ENCODE measurements at places on chromosomes 12 and 14. TPM values are rescaled to one million over a fixed set of nuclear protein-coding genes. Genes with fewer than 3 reads are reported as not detected.

The COL2A1 gene
- 0.34 TPM for total RNA-seq

The APOF gene
- total RNA-seq: not detected

The C12orf50 gene
- total RNA-seq: 0.25 TPM

The TTC9 gene
- total RNA-seq: 8.6 TPM

The DYRK2 gene
- total RNA-seq: 70.9 TPM

GRCh38 chr14:93337143-93337753 is 4.4 kb upstream of the BTBD7 start:
- no peak for DNase-seq

- DNase-seq: no peak
Measured at GRCh38 chr14:34778744-34779143, 64.4 kb upstream of the CFL2 start.

DNA sequence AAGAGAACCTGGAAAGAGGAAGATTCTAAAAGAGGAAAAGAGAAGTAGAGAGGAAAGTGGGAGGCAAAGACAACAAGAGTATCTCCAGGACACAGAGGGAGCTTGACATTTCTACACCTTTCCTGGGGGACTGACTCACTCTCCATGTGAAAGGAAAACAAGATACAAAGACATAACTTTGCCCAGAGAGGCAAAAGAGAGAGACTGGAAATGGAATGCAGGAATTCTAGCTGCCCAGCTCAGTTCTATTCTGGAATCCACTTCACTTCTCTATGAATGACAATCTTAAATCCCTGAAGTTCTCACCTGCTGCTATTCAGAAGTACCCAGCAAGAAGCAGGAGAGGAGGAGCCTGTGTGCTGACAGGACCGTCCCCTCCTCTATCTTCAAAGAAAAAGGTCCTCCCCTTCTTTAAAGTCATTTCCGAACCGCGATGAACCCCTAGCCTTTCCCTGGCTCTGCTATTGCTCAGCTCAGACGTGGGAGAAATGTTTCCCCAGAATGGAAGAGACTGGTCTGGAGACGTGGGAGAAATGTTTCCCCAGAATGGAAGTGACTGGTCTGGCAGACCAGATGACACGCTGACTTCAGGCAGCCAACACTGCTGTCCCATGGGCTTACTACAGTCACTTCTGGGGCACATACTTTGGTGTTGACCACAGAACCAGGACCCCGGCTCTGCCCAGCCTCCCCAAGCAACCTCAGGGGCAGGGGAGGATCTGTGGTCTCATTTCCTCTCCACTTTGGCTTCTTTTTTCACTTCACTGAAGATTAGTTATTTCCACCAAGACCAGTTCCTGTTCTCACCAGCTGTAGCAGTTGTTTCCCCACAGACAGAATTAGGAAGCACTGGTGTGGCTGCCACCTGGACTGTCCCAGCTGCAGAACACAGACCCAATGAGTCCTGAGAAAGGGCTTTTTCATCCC is 8.3 kb downstream of the FMNL3 start:
- DNase-seq: no peak

GRCh38 chr12:90062799-90063198 is 354.2 kb upstream of the ATP2B1 start:
- no peak for DNase-seq

DNA sequence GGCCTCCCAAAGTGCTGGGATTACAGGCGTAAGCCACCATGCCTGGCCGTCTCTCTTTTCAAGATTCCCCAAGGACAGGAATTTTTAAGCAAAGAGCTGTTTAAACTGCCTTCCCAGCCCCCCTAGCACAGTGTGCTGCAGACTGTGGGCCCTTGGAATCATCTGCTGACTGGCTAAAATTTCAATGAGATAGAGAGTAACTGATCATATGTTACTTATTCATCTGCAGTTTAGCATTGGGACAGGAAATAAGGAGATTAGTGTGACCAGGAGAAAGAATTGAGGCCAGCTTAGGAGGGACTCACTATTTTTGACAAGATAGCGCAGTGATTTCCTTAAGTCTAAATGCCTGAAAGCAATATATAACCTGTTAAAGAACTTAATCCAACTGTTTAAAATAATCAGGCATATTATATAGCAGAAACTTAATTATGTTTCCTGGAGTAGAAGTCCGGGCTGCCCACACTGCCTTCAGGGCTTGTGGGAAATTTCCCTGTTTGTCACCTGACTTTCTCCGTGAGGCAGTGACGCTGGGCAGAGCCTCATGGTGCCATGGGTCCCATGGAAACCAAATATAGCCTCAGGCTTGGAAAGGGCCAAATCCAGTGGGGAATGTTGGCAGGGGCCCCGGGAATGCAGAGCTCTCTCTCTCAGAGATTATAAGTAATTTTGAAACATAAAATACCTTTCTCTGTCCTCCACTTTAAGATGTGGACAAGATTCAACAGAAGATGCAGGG is 22.8 kb upstream of the CEBPE start:
- no peak for DNase-seq

DNA sequence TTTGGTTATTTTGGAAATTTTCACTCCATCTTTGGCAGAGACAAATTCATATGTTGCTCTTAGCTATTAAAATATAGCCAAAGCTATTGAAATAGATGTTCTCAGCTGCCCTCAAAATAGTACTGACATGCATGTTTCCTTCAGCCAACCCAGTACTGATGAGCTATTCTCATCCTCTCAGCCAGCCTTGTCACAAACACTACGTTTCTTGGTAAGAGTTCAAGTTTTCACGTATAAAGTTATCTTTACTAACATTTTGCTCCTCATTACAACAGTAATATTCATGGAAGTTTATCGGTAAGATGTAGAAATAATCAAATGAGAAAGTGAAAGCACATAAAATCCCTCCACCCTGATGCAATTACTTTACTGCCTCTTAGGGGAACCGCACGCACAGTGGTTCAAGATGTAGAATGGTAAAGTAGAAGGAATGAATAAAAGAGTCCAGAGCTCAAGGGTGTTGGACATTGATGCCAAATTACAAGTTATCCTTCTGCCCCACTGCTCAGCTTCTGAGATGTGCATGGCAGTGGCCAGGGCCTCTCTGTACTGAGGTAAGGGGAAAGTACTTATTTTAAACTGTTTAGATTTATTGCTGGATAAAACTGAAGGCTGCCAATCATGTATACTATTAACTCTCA is 20.7 kb downstream of the GCH1 start:
- DNase-seq: no peak

DNA sequence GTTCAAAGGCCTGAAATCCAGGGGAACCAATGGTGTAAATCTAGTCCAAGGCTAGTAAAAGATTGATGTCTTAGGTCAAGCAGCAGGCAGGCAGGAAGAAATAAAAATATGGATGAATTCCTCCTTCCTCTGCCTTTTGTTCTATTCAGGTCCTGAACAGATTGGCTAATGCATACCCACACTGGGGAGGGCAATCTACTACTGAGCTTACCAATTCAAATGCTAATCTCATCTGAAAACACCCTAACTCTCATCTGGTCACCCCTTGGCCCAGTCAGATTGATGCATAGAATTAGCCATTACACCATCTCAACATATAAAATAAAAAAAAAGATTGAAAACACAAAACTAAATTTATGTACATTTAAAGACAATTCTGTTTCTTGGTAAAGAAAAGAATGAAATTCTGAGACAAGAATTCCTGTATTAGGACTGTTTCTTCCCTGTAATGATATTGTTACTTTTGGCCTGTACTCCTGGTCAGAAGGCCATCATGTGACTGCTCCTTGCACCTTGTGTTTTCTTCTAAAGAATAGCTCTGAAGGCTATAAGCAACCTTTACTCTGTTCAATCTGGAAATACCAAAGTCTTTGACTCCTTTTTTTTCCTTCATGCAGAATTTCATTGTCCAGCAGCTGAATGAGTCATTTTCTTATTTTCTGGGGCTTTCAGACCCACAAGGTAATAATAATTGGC is 19.9 kb downstream of the CLEC6A start:
- no peak for DNase-seq

- no peak for DNase-seq
Measured at GRCh38 chr12:82408844-82409243, 50.5 kb downstream of the METTL25 start.

GRCh38 chr12:3216097-3216496 is 138.9 kb downstream of the TSPAN9 start:
- DNase-seq: peak; percentile 49

DNA sequence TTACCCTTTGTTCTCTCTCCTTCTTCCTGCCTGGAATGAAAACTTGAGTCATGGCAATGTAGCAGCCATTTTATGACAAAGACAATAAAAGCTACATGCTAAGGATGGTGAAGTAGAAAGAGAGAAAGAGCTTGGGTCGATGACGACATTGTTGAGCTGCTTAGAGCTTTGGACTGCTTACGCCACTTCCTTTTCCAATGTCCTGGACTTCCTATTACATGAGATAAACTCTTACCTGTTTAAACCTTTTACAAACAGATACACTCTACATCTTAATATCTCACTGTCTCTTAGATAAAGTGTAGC is 70.1 kb downstream of the PEBP1 start:
- DNase-seq: no peak

GRCh38 chr12:45205165-45205825 is 10.6 kb upstream of the ANO6 start:
- no peak for DNase-seq

- DNase-seq: no peak
Measured at GRCh38 chr12:126727218-126728075, 1539.5 kb upstream of the TMEM132C start.

DNA sequence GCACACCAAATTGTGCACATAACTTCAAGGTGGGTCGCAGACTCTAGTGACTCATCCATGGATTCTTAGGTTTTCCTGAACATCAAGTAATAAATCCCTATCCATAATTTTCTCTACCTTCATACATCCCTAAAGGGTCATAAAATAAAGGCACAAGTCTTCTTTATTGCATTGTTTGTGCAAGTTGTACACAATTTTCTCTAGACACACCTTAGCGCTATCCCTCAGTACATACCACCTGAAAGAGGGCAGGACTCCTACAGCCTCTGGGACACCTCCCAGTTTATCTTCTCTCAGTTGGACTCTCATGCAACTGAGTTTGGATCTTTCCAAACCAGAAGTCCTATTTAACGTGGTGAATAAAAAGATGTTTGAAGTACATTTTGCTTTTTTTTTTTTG is 168.5 kb upstream of the BMP4 start:
- DNase-seq: no peak

DNA sequence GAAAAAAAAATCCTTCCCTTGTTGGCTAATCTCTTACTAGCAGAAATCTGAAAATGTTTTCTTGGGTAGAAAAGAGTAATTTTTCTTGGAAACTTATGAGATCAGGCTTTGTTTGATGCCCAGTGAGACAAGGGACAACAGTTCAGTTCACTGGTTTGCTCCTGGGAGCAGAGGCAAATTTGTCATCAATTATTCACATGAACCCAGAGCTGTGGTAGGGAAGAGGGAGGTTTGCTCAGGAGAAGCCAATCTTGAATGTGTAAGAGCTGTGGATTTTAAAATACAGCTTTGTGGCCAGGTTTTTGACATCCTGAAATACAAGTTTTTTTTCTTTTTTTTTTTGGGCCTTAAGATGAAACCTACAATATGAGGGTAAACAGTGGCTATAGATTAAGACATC is 426.6 kb downstream of the ATP23 start:
- no peak for DNase-seq
